ENCODE measurements at places on chromosomes 11 and 22.
A peak's percentile ranks its signal among the peaks of the same experiment; 100 is the strongest.

DNA sequence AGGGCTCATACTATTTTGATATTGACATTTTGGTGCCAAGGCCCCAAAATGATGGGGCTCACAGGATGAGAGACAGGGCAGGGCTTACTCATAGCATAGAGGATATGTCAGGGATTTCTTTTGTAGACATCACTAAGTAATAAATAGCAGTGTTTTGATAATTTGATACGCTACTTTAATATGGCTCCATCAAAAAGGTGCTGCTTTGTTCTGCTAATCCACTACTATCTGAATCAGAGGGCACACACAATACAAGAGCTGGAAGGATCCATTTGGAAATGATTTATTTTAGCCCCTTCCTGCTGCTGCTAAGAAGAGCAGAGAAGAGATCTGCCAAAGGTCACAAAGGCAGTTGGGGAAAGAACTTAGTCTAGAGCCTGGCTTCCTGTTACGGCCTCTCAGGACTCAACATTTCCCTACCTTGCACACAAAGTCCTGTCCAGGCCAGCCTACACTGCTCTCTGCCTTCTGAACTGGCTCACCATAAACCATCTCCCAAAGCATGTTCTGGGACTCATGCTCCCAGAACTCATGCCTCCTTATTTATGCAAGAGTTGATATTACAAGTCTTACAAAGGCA is 261.3 kb upstream of the ARHGAP20 start:
- no peak for DNase-seq

DNA sequence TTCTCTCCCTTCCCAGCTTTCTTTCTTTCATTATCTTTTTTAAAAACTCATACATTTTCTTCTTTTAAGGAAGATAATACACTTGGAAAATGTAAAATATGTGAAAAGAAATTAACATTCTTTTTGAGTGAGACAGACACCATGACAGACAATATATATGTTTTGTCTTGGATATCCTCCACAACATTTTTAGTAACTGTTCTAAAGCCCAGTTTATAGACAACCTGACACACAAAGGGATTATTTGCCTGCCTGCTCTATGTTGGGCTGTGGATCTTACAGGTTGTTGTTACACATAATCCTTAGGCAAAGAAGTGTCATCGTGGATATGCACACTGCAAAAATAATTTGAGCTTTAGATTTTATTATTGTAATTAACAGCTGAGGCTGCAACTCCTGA is 301.4 kb upstream of the PDGFD start:
- no peak for DNase-seq

GRCh38 chr11:129270446-129270845 is 78.3 kb upstream of the ARHGAP32 start:
- no peak for DNase-seq

DNA sequence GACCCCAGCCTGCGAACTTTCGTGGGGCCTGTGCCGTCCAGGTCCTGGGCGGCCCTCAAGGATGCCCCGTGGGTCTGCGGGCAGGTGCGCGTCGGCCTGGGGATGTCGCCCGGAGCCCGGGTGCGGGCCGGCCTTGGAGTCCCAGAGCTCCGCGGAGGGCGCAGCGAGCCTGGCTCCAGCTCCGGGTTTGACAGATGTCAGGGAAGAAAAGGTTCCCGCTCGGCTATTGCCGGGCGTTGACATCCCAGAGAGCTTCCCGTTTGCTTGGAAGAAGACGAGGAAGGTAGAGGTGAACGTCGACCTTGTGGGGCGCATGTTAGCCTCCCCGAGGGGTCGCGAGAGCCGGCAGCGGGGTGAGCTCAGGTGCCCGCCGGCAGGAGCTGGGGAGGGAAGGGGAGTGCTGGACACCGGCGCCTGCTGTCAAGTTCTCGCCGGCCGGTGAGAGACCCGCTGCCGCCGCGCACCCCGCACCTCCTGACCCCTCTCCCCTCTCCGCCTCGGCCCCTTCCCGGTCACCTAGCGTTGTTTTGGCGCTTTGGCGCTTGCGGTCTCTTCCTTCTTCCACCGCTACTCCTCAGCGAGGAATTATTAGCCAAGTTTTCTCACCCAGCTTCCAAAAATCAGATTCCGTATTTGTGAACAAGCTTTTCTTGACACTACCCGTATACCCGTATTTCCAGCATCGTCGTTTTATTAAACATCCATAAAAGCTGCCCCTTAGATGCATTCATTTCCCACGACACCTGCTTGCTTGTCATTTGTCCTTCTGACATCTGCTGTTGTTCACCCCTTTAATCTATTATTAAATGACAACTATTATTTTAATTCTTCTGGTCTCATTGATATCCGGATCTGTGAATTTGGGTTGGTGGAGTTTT is 1.3 kb downstream of the BMAL1 start:
- peak; percentile 38 for DNase-seq

DNA sequence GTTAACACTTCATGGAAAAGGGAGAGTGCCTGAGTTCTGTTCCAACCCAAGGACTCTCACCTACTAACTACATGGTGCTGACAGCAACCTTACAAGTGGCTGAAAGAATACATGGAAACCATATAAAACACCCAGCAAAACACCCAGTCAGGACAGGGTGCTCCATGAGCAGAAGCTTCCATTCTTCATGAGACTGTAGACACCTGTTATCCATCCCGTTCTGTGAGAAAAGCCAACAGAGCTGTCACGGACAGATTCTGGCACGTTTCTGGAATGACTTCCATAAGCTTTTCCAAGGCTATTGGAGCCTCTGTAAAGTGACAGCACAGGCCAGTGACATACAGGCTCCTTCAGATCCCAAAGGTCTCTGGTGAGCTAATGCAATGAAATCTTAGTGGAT is 23.2 kb downstream of the PRR14L start:
- DNase-seq: no peak

DNA sequence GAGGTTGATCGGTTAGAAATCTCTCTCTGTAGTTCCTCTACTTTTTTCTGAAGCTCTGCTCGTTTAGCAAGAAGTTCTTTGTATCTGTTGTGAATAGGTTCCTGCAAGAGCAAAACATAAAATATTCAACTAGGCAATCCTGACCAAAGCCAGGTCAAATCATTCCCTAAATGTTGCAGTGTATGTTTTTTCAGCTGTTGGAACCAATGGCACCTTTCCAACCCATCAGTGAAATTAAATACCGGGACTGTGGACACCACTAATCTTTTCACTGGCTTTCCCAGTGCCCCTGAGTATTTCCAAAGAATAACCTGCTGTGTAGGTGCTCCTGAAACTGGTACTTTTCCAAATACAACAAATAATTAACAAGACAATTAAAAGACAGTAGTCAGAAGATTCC is 45.1 kb downstream of the CEP57 start:
- DNase-seq: no peak

DNA sequence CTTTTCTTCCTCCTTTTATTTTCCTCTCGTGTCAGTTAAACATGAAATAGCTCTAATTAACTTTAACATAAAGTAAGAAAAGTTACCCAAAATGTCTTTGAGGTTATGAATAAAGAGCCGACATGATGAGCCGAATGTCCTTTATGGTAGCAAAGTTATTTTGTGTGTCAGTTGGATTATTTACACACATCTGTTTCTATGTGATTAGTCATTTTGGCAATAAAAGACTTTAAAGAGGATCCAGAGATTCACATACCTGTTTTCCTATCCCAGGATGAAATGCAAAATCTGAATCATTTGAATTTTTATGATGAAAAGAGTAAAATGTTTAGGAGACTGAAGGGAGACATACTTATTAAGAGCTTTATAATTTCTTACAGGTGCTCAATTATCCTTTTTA is 34.0 kb upstream of the TECTA start:
- no peak for DNase-seq

- DNase-seq: no peak
Measured at GRCh38 chr11:9462172-9462799, 1.5 kb downstream of the ZNF143 start.

DNA sequence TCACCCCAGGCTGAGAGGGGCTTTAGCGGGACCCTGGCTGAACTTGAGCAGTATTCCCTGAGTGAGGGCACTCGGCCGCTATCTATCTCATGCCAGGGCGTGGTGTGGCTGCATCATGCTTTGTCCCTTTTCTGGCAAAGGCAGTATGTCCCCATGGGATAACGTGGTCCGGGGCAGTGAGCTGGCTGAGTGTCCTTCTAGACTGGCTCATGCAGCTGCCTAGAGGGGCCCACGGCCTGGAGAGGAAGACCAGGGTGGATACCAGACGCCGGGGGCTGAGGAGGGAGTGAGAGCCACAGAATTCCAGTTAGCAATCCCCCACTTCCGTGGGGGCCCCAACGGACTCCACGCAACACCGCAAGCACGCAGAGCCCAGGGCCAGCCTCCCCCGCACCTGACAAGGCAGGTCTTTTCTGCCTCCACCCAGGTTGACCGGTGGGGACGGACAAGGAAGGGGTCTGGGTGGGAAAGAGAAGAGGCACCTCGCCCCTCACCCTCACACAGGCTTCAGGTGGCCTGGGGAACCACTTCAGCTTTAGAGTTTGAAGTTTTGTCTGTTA is 15.5 kb downstream of the NFAM1 start:
- DNase-seq: no peak

DNA sequence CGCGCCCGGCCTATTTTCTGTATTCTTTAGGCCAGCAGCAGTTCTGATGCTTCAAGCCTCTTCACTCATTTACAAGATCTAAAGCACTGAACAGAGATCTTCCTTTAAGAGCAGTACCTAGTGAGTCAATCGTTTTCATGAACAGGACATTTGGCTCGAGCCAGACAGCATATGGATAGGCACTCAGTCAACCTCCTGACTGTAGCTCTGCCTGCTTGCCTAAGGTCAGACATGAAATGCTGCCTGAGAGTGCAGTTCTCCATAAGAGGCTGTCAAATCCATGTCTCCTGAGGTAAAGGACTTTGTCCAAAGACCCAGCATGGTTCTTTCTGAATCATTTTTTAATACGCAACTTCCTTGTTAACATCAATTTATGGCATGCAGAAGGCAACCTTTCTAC is 941.2 kb downstream of the DLG2 start:
- DNase-seq: no peak

DNA sequence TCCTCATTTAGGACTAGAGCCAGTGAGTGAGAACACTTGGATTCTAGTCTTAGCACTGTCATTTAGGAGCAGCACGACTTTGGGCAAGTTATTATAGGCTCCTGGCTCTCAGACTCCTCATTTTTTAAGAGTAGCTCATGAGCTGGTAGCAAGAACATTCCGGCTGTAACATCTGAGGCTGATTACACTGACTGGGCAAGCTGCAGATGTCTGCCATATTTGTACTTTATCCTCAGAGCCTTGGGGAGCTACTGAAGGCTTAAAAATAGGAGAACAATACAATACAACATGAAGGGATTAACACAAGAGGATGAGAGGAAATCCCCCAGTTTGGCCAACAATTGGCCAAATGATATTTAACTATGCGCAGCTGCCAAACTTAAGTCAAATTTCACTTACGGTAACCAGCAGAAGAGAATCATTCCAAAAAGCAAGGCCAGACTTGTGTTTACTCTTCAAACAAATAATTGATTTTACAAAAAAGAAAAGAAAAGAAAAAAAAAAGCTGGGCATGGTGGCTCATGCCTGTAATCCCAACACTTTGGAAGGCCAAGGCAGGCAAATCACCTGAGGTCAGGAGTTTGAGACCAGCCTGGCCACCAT is 113.1 kb upstream of the ARHGAP42 start:
- no peak for DNase-seq

DNA sequence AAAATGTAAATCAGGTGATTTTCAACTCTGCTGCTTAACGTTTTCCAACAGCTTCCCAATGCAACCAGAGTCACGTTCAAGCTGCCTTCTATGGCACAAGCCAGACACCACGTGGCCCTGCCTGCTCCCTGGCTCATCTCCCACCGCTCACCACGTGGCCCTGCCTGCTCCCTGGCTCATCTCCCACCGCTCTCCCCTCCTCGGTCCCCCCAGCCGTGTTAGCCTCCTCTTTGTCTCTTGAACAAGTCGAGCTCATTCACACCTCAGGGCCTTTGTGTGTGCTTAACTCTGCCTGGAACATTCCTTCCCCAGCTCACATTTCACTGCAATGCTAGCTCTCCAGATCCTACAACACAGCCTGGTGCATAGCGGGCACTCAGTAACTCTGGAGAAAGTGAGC is 307.6 kb downstream of the CTTN start:
- DNase-seq: no peak

DNA sequence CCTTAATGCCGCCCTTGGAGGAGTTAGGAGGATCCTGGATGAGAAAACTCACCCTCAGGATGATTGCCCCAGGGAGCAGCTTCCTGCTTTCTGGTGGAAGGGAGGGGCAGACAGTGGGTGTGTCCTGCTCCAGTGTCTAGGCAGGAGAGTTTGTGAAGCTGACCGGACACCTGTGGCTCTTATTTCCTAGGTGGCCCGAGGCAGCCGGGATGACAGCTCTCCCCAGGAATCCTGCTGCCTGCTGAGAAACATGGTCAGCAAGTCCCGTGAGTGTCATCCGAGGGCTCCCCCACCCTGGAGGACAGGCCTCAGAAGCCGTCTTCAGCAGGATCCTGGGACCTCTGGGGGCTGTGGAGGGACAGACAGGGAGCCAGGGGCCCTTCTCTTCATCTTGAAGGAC is 50.4 kb downstream of the ST3GAL4 start:
- DNase-seq: no peak

GRCh38 chr11:111922803-111923202 is 4.1 kb downstream of the C11orf52 start:
- no peak for DNase-seq

- no peak for DNase-seq
Measured at GRCh38 chr22:45805413-45805812, 133.8 kb downstream of the ATXN10 start.

DNA sequence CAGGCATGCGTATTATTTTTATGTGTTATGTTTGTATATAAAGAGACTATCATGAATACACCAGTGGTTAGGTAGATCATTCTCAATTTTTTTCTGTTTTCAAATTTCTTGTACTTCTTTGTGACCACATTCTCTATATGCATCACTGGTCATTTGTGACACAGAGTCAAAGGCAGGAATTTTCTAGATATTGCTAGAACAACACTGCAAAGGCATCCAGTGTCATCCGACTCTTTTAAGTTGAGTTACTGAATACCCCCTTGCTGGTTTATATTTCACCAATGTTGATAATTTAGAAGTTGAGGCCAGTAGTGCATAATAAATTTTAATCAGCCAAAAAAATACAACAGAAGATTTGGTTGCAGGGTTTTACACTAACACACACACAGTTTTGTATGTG is 351.8 kb downstream of the CASP12 start:
- no peak for DNase-seq

Data from nephron progenitor cell (in vitro differentiated cells).